ENCODE measurements at places on chromosomes 2 and 18. TPM values are rescaled to one million over a fixed set of nuclear protein-coding genes. Genes with fewer than 3 reads are reported as not detected.

DNA sequence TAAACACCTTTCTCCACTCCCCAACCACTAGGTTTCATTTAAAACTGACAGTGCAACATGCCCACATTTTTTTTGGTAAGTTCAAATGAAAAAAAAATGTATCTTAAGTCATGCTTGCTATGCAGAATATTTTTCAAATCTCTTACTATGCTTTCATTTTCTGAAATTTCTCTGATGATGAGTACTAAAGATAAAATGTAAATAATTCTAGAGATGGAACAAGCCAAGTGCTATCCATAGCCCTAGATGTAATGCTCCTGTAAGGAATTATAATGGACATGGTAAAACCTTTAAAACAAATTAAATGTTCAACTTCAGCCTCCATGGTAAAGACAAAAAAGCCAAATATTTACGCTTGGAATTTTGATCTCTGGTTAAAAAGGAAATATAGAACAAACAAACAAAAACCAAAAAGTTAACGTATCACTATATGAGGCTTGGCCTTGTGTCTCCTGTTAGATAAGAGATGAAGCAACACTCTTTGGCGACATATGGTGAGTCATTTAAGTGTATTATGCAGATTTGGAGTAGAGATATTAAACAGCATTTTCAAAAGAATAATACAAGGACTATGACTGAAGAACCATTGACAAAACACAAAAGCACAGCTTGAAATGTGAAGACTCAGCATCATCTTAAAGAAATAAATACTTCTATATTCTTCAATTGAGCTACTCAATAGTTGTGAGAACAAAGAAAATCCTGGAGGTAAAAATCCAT lies 392.0 kb upstream of the LYPD1 start:
- DNase-seq: no peak

- no peak for DNase-seq
These were observed 663 bp downstream of the C2orf49 start for GRCh38 chr2:105338020-105338385.

Gene ALPG
- total RNA-seq: not detected

GRCh38 chr18:63025251-63026090 lies 294.1 kb downstream of the BCL2 start:
- no peak for DNase-seq

Gene LHCGR
- 0.32 TPM for total RNA-seq

Gene PLA2R1
- total RNA-seq: 45.0 TPM

Data from mucosa of gallbladder (tissue), 1 donor.